ENCODE measurements at places on chromosomes 11 and 22. TPM values are rescaled to one million over a fixed set of nuclear protein-coding genes. Genes with fewer than 3 reads are reported as not detected.

GLYAT gene
- total RNA-seq: 0.10 TPM

APOL1 gene
- total RNA-seq: not detected

MUC15 gene
- not detected for total RNA-seq

SREBF2 gene
- 147 TPM for total RNA-seq

GRCh38 chr11:10272132-10272531 lies 21.9 kb downstream of the SBF2 start:
- no peak overlapping the region for H3K27ac ChIP-seq
- DNase-seq: no peak
- 0 out of 2 replicates have a peak, but pooled peaks cover 11% of the 10 kb centered on the region for H3K4me1 ChIP-seq
- no peaks in the 10 kb centered on the region for H3K27me3 ChIP-seq

- no peak overlapping the region for H3K27ac ChIP-seq
- H3K36me3 ChIP-seq: no peaks in the 10 kb centered on the region
- DNase-seq: no peak
- no peaks in the 10 kb centered on the region for H3K4me1 ChIP-seq
Measured at GRCh38 chr11:65053827-65054508, 4.4 kb downstream of the NAALADL1 start.

DNA sequence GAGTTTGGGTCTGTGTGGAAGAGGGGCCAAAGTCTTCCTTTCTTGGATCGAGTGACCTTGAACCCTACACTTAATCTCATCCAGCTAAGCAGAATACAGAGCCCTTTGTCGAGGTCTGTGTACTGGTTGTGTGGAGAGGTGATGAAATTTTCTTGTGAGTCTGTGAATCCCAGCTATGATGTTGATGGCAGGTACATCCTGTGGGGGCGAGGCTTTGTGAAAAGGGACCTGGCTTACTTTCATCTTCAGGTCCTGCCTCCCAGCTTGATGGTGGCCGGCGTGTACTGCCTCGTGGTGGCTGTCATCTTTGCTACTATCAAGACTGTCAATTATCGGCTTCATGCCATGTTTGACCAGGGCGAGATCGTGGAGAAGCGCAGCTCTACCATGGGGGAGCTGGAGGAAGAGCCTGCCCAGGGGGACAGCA lies 1.0 kb downstream of the PCNX3 start:
- 0 out of 2 replicates have a peak overlapping the region, but pooled peaks have one; percentile 50 for H3K27ac ChIP-seq
- peaks cover 14% of the 10 kb centered on the region for H3K4me1 ChIP-seq
- no peak for DNase-seq
- no peaks in the 10 kb centered on the region for H3K36me3 ChIP-seq
- no peaks in the 10 kb centered on the region for H3K27me3 ChIP-seq

DNA sequence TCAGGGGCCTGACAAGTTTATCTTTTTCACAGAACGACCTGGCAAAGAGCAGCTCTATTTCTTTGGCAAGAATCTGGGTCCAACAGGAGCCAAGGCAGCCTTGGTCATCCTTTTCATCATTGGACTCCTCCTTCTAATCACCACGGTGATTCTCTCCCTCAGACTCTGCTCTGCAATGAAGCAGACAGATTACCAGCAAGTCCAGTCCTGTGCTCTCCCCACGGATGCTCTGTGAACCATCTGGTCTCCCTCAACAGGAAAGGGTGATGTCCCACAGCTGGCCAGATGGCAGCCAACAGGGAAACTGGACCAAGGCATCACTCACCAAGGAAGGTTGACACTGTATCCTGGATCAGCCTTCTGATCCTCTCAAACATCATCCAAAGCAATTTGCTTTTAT lies 17.0 kb upstream of the PANX1 start:
- no peaks in the 10 kb centered on the region for H3K27me3 ChIP-seq
- H3K27ac ChIP-seq: no peak overlapping the region
- DNase-seq: no peak
- H3K36me3 ChIP-seq: no peaks in the 10 kb centered on the region
- H3K4me3 ChIP-seq: no peak overlapping the region

DNA sequence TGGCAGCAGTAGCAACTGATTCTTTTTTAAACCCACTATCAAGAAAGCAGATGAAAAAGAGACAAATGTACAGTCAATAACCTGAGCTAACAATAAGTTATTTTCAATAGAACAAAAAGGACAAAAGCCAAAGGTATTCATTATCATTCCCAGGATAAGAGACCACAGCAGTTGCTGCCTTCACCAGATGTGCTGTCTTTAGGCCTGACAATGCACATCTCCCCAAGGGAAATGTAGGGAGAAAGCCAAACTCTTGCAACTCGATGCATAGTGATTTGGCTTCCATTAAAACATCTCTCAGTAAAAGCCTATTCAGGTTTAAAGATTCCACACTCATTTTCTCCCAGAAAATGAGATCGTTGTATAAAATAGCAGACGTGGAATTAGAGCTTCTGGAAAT lies 210.7 kb downstream of the METTL15 start:
- H3K27me3 ChIP-seq: no peaks in the 10 kb centered on the region
- no peak for DNase-seq
- no peaks in the 10 kb centered on the region for H3K4me1 ChIP-seq

Measured in GM23338 (cell line).